ENCODE measurements at places on chromosomes 4 and X. TPM values are rescaled to one million over a fixed set of nuclear protein-coding genes. Genes with fewer than 3 reads are reported as not detected.

The SMIM10 gene
- total RNA-seq = 0.43 TPM

DNA sequence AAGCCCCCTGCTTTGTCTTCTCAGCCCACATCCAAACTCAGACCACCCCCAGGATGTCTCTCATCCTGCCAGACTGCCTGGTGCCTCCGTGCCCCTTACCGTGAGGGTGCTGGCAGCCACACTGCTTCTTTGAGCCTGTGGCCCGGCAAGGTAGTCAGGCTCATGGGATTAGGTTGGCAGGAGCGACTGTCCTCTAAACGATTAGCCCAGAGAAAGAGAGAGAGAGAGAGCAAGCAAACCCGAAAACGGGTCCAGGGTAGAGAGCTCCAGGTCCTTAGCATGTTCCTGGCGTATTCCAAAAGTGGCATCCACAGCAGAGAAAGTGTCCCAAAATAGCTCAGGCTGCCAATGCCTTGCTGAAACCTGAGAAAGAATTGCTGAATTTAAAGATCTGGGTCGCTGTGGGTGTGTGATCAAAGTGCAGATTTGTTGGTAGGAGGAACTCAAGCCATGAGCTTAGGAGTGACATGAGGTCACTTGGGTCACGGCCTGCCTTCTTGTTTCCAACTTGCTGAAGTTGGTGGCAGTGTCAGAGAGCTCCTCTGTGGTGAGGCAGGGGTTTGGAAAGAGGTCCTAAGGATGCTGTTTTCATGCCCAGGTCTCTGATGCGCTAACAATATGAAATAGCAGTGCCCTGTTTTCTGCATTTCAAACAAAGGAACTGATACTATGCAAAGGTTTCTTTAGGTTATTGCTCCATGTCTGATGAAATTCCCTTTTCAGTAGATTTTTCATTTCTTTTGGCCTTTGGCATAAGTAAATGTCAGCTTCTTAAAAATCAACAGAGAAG is 81.6 kb downstream of the RTL9 start:
- DNase-seq = no peak

The ADGRG2 gene
- not detected for total RNA-seq

DNA sequence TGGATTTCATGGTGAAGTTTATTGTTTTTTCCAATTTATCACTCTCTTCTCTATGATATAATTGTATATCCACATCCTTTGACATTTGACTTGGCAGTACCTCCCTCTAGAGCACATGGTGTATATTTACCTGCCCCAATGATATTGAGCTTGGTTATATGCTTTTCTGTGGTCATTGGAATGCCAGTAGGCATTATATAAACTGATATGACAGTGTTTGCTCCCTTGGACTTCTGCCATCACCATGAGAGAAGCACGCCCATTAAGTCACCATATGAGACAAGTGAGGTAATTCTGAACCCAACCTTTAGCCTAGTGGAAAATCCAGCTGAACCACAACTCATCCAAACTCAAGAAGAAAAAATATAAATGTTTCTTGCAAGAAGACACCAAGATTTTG is 2761.5 kb downstream of the ARAP2 start:
- no peak for DNase-seq

GRCh38 chr4:56701644-56702043 is 20.5 kb upstream of the HOPX start:
- no peak for DNase-seq

- no peak for DNase-seq
These were observed 218.7 kb upstream of the TACR3 start for GRCh38 chr4:103938488-103938887.

DNA sequence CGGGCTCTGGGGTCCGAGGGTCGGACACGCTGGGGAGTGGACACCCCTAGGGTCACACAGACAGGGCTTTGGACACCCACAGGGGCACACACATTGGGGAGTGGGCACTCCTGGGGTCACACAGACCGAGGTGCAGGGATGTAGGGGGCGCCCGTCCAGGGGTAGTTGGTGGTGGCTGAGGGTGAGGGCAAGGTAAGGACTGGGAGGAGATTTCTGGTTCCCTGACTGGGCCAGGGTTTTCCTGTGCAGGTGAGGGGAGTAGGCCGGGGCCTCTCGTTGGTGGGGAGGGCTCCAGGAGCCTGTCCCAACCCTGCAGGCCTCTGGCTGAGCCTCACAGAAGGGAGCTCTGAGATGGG is 21.9 kb upstream of the WDR45 start:
- DNase-seq = no peak

The FAM184B gene
- total RNA-seq = 0.03 TPM

The SCD5 gene
- 1.2 TPM for total RNA-seq

DNA sequence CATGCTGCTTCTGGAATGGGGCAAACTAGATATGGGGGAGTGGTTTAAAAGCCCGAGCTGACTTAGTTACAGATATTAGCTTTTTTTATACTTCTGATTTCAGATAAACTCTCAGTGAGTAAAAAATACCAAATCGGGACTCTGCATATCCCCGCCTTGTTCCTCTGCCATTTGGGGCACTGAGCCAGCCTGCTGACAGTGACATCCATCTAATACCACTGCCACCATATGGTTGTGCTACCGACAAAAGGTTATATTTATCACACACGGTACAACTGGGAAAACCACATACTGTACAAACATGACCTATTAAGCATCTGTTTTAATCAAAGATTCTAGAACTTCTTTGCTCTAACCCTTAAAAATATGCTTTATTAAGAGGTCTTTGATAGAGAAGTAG is 78.7 kb downstream of the GALNT7 start:
- DNase-seq = no peak

DNA sequence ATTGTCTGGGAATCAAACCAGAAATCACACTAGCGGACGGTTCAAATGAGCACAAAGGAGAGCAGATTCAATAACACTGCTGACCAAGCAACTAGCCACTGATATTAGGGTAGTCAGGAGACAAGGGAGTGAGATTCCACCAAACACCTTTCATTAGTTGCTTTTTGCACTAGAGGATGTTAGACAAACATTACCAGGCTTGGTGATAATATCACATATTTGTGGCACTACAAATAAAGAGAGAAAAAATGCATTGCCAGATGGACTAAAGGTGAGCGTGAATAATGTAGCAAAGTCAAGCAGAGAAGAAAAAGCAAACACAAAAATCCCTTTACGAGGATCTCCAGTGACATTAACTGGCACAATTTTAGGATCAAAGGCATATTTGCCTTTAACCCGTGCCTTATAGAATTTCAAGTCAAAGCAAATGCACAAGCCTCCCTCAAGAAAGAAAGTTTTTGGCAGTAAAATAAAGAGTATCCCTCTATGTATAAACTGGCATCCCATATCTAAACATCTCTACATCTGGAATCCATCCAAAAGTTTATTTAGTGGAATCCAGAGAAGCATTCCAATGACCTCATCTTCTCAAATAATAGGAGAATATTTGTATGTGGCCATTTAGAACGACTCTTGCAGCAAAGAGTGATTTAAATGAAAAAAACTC is 290.9 kb downstream of the KCTD8 start:
- DNase-seq = no peak

GRCh38 chr4:127506283-127506682 is 126.5 kb upstream of the INTU start:
- DNase-seq = no peak

DNA sequence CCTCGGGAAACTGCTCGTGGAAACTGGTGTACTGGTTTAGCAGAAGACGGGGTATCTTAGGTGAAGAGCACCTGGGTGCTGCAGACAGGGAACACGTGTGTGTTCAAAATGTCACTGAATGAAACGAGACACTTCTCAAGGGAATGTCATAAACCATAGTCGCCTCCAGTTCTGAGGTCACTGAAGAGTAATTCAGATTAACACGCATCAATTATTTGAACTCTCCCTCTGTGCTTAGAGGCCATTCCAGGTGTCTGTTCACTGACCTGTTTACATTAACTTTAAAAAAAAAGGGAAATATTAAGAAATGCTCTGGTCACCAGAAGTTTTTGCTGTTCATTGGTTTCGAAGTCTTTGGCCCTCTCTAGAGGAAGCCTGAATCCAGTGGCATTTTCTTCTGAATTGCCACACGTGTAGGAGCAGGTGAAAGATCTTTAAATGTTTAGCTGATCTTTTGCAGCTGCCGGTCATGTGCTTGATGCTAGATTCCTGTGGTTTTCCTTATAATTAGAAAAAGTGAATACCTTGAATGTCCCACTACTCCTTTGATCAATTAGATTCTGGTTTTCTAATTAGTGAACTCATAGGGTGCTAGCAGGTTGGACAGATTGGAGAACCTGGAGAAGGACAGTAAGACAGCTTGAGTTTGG is 330.5 kb downstream of the ARHGAP10 start:
- DNase-seq = no peak

The XAGE1A gene
- total RNA-seq = not detected

DNA sequence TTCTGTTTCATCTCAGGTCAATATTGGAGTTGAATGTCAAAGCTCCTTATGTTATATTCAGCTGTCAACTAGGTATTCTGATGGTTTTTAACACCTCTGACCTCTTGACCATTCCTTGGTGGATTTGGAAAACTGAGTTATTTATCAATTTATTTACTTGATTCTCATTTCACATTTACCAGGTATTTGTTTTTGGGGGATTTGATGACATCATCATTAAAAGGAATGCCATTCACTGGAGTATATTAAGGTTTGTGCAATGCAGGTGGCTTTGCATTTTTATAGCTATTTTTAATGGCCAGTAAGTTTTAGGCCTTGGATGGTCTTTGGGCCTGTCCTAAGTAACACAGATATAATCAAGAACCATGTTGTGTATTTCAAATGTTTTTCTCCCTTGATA is 67.2 kb downstream of the TSPAN7 start:
- no peak for DNase-seq

- no peak for DNase-seq
These were observed 6.1 kb downstream of the FAT1 start for GRCh38 chr4:186717556-186717955.

The ANK2 gene
- 0.34 TPM for total RNA-seq

DNA sequence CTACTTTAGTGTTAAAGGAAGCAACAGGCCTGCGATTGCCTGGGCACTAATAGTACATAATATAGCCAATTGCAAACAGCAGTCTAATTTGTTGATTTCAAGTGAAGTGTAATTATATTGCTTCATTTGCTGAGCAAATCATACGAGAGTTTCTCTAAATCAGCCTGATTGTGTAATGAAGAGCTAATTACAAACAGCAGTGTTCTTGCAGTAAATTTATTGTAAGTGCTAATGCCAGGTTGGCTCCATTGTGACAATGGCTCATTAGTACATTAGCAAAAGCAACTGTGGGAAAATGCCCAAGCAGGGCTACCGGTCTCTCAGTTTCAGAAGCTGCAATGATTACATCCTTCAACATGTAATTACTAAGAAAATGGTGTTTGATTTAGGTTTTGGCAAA is 591.5 kb downstream of the GALNTL6 start:
- no peak for DNase-seq

The PGRMC1 gene
- 34.6 TPM for total RNA-seq

DNA sequence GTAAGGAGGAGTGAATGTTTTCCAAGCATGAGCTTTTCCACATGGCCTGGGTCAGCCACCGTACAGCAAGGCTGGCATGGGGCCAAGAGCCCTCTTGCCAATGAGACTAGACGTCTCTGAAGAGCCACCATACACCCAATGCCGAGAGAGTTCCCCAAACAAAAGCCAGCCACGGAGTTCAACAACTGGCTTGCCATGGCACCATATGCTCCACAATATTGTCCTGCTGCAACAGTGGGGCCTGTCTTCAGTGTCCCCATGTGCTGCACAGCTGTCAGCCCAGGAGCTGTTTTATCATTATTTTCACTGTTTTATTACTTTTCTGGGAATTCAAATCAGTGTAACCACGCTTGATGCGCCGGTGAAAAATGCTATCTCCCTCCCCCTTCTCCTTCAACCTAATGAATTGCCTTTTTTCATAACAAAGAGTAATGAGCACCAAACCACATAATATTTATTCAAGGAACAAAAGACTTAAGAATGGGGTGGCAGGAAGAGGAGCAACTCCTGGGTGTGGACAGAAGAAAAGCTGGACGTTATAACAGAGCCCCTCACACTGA is 18.4 kb downstream of the MAML3 start:
- no peak for DNase-seq

DNA sequence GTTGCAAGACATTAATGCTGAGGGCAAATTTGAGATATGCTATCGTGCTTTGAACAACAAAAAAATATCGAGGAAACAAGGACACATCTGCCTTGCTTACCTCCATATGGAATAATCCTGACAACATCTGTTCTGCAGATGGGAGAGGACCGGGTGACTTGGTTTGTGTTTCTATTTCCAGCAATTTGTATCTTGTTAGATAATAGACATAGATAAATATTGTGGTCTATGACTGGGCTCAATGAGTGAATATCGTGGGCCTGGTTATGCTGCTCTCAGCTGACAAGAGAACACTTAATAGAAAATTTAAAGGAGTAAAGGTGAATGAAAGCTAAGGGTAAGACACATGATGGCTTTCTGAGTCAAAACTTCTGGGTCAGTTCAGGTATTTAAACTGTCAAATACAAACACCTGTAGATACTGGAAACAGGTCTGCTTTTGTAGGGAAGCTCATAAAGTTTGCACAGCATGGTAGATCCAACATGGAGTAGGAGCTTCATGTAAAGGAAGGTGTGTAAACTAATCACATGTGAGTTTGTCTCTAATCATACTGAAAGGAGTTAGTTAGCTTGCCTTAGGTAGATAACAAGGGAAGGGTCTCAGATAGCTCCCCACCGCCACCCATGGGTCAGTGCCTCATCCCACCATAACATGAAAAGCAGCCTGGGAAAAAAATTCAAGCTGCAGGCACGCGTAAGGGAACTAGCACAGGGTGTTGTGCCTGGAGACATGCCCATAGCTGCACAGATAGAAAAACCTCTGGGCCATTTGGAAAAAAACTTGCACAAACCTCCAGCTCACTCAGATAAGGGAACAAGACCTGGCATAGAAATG is 904.1 kb upstream of the EPHA5 start:
- DNase-seq = no peak

The BCOR gene
- 53.4 TPM for total RNA-seq

The STATH gene
- total RNA-seq = not detected

- DNase-seq = no peak
These were observed 93.1 kb downstream of the PCDH19 start for GRCh38 chrX:100316987-100317386.

DNA sequence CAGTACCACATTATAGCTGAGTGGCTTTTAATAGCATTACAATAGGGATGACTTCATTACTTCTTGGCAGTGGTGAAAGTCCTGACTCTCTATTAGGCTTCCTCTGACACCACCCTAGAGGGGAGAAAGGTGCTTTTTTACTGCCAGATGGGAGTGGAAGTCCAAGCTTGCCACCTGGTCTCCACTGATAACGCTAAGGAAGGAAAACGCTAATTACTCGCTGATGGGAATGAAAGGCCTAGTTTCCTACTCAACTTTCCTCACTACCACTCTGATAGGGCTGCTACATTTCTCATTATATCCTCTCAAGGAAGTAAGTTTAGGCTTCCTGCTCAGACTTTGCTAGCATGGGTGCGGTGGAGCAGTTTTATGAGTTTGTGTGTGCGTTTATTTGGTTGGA is 62.3 kb upstream of the PAGE3 start:
- DNase-seq = no peak

The FGB gene
- 1.9 TPM for total RNA-seq

All from activated T-cell treated with anti-CD3 and anti-CD28 coated beads, Interleukin-2, amount 50 U/mL, for 4 hours (primary cell).